Stimulated activated CD8-positive, alpha-beta memory T cell treated with anti-CD3 and anti-CD28 coated beads, Interleukin-7, amount 100 ng/mL, for 4 hours (primary cell): ENCODE measurements at places on chromosomes 7 and 10.

GRCh38 chr7:150476819-150477631 is 26.6 kb downstream of the GIMAP8 start:
- peak; percentile 36 for DNase-seq

DNA sequence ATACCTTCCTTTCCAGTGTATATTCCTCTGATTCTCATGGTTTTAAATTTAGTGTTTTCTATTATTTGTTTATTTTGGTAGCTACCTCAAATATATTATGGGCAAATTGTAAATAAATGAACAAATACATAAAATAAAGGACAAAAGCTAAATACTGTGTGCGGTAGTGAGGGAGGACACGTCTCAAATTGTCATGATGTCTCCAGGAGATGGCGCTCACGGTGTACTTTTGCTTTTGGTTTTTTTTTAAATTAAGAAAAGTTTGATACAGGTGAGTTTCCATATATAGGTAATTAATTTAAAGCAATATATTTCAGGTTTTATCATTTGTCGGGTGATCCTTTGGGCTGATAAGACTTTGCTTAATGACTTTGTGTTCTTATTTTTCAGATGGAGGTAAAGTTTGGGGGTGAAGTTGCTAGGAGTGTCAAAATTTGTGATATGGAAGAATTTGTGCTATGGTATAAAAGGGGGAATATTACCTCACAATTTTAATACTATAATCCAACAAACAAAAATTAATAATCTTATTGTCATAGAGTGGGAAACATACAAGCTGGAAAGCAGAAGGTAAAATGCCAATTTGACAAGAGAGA is 68.4 kb upstream of the TMEM229A start:
- DNase-seq, result no peak

DNA sequence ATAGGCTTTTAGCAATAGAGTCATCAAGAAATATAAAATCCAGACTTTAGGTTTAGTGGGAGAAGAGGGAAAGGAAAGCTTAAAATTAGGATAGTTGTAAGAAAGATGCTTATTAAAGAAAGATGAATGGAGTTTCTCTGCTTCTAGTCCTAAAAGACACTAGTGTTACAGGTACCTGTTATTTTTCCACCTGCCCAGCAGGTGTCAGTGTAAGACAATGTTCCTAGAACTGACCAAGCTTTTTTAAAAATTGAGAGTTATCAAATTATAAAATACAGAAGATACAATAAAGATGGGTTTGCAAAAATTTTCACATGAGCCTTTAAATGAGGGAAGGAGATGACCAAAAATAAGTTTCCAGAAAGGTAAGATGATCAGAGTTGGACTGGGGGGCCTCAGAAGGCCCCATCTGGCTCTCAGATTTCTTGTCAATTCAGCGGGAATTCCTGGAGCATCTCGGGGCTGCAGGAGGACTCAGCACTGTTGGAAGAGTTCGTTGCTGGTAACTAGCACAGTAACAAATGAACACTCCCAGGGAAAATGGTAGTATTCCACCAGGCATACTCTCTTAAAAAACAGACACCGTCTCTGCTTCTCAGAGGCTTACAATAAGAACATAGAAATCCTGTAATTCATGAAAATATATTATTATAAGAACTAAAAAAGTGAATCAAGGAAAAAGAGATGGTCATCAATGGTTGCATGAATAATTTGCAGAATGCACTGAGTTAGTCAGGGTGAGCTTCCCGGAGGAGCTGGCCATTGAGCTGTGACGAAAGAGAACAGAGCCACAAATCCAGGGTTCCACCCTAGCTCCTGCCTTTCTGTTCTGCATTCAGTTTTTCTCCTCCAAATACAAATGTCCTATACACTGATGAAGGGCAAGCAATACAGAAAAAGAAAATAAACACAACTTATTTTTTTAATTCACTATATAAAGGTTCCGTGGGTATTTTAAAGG is 71.8 kb upstream of the PIK3CG start:
- no peak for DNase-seq

GRCh38 chr7:21383227-21384220 is 44.4 kb upstream of the SP4 start:
- no peak for DNase-seq

GRCh38 chr10:63129888-63130287 is 3.2 kb upstream of the NRBF2 start:
- DNase-seq, result no peak

- no peak for DNase-seq
Observed at GRCh38 chr10:12184165-12184564, 11.5 kb downstream of the NUDT5 start.
